ENCODE measurements at places on chromosomes 16 and 17. TPM values are rescaled to one million over a fixed set of nuclear protein-coding genes. Genes with fewer than 3 reads are reported as not detected.
A peak's percentile ranks its signal among the peaks of the same experiment; 100 is the strongest.

Gene SLC35G3
- total RNA-seq, result not detected

Gene CDH8
- 7.4 TPM for total RNA-seq

DNA sequence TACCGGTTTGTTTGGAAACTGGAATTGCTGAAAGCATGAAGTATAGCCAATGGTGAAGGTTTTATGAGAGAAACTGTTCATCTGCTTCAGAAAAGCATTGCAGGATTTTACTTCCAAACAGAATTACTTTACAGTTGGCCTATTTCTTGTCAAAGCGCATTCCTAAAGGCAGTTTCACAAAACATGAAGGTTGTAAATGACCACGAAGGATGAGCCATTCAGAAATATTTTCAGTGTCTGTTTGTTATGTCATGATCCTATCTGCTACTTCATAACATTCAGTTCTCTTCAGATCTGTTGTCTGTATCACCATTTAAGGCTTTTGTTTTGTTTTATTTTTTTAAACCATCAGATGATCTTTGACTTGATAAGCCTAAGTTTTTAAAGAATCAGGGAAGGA is 45.7 kb downstream of the AATF start:
- no peak overlapping the region for H3K27ac ChIP-seq
- H3K27me3 ChIP-seq, result no peaks in the 10 kb centered on the region
- H3K36me3 ChIP-seq, result peaks cover 62% of the 10 kb centered on the region
- DNase-seq, result no peak
- H3K4me3 ChIP-seq, result no peak overlapping the region

Gene VASN
- total RNA-seq, result 10.8 TPM

DNA sequence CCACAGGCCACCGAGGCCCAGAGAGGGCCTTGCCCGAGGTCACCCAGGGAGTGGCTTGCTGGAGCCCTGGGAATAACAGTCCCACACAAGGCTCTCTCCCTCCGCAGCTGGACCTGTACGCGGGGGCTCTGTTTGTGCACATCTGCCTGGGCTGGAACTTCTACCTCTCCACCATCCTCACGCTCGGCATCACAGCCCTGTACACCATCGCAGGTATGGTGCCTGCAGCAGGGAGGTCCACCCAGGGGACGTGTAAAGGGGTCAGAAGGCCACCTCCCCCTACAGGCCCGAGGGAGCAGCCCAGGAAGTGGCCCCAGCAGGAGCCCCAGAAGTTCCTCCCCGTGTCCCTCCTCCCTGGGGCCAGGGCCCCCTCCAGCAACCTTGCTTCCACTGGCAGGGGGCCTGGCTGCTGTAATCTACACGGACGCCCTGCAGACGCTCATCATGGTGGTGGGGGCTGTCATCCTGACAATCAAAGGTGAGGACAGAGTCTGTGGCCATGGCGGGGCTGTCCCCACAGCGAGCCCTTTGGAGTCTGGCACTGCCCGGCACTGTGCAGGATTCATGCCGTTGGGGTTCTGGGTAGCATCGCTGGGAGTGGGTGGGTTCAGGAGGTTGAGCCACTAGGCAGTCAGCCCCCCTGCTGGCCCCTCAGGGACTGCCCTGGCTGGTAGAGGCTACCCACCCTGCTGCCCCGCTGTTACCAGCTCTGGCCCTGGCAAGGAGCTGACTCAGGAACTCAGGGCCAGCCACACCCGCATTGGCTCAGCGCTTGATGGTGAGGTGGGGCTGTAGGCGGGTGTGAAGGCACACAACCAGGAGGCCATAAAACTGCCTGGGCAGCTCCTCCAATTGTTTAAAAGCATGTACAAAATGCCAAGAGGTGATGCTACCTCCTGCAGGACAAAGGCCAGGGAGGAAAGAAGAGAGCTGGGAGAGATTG is 17.3 kb downstream of the SLC5A10 start:
- H3K4me3 ChIP-seq, result no peak overlapping the region
- DNase-seq, result no peak
- H3K27me3 ChIP-seq, result no peaks in the 10 kb centered on the region
- no peak overlapping the region for H3K27ac ChIP-seq

Gene KRTAP4-5
- not detected for total RNA-seq

- H3K27me3 ChIP-seq, result no peaks in the 10 kb centered on the region
- H3K4me1 ChIP-seq, result no peaks in the 10 kb centered on the region
- H3K4me3 ChIP-seq, result no peak overlapping the region
- DNase-seq, result no peak
- H3K27ac ChIP-seq, result no peak overlapping the region
- peaks cover 5% of the 10 kb centered on the region for H3K36me3 ChIP-seq
These were observed 24.8 kb downstream of the RAD51D start for GRCh38 chr17:35094902-35095301.

GRCh38 chr16:73308771-73309170 is 260.8 kb upstream of the ZFHX3 start:
- H3K27me3 ChIP-seq, result no peaks in the 10 kb centered on the region
- H3K4me3 ChIP-seq, result no peak overlapping the region
- no peaks in the 10 kb centered on the region for H3K4me1 ChIP-seq
- no peak for DNase-seq
- H3K27ac ChIP-seq, result no peak overlapping the region

Gene ABAT
- 6.2 TPM for total RNA-seq

GRCh38 chr17:59387351-59388068 is 56.1 kb downstream of the YPEL2 start:
- H3K27me3 ChIP-seq, result no peaks in the 10 kb centered on the region
- DNase-seq, result no peak
- 0 out of 2 replicates have a peak, but pooled peaks cover 4% of the 10 kb centered on the region for H3K36me3 ChIP-seq
- H3K27ac ChIP-seq, result no peak overlapping the region
- H3K4me3 ChIP-seq, result no peak overlapping the region
- no peaks in the 10 kb centered on the region for H3K4me1 ChIP-seq

GRCh38 chr17:74852237-74853047 is 7.2 kb downstream of the GRIN2C start:
- peaks cover 39% of the 10 kb centered on the region for H3K27me3 ChIP-seq
- peak overlapping the region; percentile 82 for H3K4me3 ChIP-seq
- peak; percentile 98 for DNase-seq
- H3K36me3 ChIP-seq, result no peaks in the 10 kb centered on the region
- H3K4me1 ChIP-seq, result no peaks in the 10 kb centered on the region
- H3K27ac ChIP-seq, result no peak overlapping the region

GRCh38 chr16:74991268-74991592 is 6.3 kb upstream of the WDR59 start:
- DNase-seq, result no peak
- H3K4me1 ChIP-seq, result no peaks in the 10 kb centered on the region
- no peak overlapping the region for H3K27ac ChIP-seq
- H3K27me3 ChIP-seq, result no peaks in the 10 kb centered on the region
- H3K36me3 ChIP-seq, result no peaks in the 10 kb centered on the region

- peaks cover 8% of the 10 kb centered on the region for H3K4me1 ChIP-seq
- no peaks in the 10 kb centered on the region for H3K36me3 ChIP-seq
- DNase-seq, result no peak
- H3K4me3 ChIP-seq, result no peak overlapping the region
- no peaks in the 10 kb centered on the region for H3K27me3 ChIP-seq
- H3K27ac ChIP-seq, result no peak overlapping the region
These were observed 7.3 kb upstream of the TSPOAP1 start for GRCh38 chr17:58335779-58336455.

DNA sequence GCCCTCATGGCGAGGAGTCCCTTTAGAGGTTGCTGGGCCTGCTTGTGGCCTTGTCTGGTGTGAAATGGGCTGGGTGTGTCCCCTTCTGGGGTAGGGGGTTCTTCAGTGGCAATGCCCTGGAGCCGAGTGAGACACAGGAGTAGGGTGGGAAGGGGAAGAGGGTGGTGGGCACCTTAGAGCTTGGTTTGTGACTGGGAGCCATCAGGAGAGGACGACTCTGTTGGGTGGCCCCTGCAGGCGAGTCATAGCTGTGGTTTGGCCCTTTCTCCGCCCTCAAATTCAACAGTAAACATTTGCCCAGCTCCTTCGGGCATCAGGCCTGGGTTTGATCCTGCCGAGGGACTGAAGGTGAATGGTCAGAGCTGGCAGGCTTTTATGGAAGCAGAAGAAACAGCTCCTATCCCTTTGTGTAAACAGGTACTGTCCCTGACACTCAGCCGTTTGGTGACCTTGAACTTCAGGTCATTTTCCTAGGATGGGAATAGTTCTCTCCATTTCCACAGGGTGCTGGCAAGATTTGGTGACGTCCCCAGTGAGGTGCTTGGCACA is 2.9 kb downstream of the E4F1 start:
- H3K27ac ChIP-seq, result no peak overlapping the region
- no peak overlapping the region for H3K4me3 ChIP-seq
- H3K27me3 ChIP-seq, result no peaks in the 10 kb centered on the region
- no peak for DNase-seq
- H3K4me1 ChIP-seq, result no peaks in the 10 kb centered on the region

DNA sequence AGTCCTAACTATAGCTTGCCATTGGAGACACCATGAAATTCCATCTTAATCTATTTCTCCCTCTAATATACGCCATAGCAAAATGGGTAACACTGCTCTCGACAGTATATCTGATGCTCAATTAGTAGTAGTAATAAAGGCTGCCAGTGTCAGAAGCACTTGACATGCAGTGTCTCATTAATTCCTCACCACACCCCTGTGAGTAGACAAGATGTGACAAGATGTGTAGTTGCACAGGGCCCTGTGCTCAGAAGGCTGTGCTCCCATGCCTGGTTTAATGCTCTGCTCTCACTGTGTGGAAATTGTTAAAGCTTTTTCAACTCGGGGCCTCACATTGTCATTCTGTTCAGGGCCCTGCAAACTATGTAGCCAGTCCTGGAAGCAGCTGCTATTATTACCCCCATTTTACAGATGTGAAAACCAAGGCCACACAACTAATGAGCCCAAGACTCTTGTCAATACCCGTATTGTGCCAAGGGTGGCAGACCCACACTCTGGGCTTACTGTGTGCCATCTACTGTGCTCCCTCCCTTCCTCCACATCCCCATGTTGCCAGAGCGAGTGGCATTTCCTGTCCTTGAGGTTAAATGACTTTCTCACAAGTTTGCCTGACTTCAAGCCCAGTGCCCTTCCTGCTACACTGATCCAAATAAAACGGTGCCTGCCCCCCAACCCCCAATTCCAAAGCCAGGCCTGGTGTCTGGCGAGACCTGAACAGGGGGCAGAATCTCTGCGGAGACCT is 287.3 kb upstream of the CCL2 start:
- no peaks in the 10 kb centered on the region for H3K27me3 ChIP-seq
- no peak overlapping the region for H3K4me3 ChIP-seq
- H3K36me3 ChIP-seq, result no peaks in the 10 kb centered on the region
- H3K4me1 ChIP-seq, result peaks cover 3% of the 10 kb centered on the region

DNA sequence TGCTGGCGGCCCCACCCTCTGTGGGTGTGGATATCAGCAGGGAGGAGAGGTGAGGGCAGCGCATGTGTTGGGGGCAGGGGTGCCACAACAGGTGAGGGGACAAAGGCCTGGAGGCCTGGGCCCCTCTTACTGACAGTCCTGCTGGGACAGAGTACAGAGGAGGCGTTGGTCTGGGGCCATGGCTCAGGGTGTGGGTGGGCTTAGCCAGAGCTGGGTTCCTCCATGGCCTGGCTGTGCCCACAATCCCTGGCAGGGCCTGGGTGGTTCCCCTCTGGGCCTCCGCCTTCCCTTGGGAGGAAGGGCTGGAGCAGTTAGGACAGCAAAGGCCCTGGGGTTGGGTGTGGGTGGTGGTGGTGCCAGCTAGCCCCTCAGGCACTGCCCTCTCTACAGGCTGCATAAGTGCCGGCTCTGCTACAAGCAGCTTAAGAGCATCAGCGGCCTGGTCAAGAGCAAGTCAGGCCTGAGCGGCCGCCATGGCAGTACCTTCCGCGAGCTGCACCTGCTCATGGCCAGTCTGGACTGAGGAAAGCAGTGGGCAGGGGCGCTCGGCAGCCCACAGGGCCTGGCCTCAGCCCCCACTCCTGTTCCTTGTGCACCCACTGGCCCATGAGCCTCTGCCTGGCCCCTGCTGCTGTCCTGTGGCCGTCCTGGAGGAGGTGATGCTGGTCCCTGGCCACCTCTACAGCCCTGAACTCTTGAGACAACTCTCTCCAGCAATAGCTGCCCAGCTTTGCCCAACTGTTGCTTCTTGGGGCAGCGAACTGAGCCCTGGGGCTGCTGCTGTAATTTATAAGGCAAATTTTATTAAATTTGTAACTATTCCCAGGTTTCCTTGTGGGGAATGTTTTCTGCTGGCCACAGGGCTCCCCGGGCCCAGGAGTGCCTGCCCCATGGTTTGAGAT is 21.1 kb downstream of the KATNB1 start:
- H3K4me1 ChIP-seq, result no peaks in the 10 kb centered on the region
- no peaks in the 10 kb centered on the region for H3K27me3 ChIP-seq
- DNase-seq, result peak; percentile 18
- no peak overlapping the region for H3K27ac ChIP-seq
- no peak overlapping the region for H3K4me3 ChIP-seq
- H3K36me3 ChIP-seq, result peaks cover 4% of the 10 kb centered on the region

DNA sequence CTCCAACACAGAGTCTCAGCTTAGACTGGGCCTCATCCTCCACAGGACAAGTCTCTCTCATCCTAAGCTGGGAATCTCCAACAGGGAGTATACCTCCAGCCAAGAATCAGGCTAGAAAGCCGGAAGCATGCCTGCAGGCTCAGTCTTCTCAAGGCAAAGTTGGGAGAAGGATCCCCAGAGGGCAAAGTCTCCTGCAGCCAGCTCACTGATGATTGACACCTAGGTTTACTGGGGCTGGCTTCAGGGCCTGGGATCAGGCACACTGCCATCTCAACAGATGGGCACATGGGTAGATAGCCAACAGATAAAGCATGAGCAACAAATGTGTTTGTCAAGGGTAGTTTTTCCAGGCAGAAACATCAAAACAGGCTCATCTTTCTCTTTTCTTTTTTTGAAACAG is 56.1 kb upstream of the TOX3 start:
- no peaks in the 10 kb centered on the region for H3K36me3 ChIP-seq
- no peak overlapping the region for H3K4me3 ChIP-seq
- DNase-seq, result no peak

Measured in H9 (cell line).